ENCODE measurements at places on chromosomes 1 and 21.

- DNase-seq: no peak
Observed at GRCh38 chr1:244028701-244029100, 22.4 kb upstream of the ZBTB18 start.

GRCh38 chr1:16351456-16351993 is 755 bp downstream of the FBXO42 start:
- DNase-seq: no peak

GRCh38 chr21:43001316-43001715 is 27.0 kb downstream of the PKNOX1 start:
- DNase-seq: no peak

- DNase-seq: no peak
Observed at GRCh38 chr1:64476251-64476952, 6.5 kb downstream of the CACHD1 start.

DNA sequence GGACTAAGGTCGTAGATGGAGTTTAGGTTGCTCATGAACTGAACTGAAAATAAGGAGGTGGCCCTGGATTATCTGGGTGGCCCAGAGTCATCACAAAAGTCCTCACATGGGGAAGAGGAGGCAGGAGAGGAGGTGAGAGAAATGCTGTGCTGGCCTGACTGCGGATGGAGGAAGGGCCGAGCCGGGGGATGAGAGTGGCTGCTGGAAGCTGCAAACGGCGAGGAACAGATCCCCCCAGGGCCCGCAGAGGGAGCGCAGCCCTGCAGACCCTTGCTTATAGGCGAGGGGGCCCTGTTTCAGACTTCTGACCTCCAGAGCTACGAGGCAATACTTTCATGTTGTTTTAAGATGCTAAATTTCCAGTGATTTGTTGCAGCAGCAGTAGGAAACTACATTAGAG is 102.7 kb upstream of the C1orf174 start:
- no peak for DNase-seq

DNA sequence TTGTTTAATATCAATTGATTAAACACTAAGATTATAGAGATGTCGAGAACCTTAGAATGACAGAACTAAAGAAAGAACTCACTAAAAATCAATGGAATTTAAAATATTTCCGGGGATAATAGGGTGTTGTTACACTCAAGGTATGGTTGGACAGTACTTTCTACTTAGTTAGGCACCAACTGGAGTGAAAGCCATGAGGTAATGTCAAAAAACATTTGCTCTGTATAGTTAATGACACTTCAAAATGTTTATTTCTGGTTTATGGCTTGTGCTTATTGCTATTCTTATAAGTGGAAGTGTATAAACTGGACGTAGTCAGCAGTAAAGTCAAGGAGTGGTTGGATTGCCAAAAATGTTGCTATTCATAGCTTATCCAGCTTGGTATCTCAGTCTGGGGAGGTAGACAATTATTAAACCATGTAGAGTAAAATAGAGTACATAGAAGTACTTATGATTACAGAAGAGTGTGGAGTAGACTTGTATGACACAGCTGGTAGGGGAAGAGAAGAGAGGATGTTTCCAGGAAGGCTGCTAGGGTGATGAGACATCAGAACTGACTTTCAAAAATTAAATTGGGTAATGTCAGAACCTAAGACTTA is 56.5 kb upstream of the BMP8A start:
- no peak for DNase-seq

- DNase-seq: no peak
Observed at GRCh38 chr1:64163970-64164369, 39.5 kb upstream of the UBE2U start.

DNA sequence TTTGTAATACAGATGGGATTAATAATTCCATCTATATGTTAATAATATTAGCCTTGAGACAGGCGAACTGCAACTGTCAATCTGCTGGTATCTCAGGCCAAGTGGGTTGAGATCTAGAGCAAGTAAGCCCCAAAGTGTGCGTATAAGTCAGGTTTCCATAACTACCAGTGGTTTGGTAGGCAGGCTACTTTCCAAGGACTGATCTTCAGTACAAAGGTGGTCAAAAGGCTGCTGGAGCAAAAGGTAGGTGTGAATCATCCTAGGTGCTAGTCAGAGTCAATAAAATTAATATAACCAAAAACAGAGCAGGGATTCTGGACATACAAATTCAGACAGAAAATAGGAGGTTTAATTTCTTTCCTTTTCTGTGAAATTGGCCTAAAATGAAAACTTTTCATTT is 328.0 kb downstream of the TGFB2 start:
- DNase-seq: no peak

GRCh38 chr1:112460615-112461014 is 48.1 kb upstream of the WNT2B start:
- DNase-seq: no peak

GRCh38 chr1:93631626-93632365 is 49.8 kb downstream of the BCAR3 start:
- no peak for DNase-seq

- no peak for DNase-seq
Observed at GRCh38 chr1:230592848-230593414, 49.4 kb upstream of the COG2 start.

- no peak for DNase-seq
Observed at GRCh38 chr1:174800876-174801275, 198.9 kb upstream of the CACYBP start.

DNA sequence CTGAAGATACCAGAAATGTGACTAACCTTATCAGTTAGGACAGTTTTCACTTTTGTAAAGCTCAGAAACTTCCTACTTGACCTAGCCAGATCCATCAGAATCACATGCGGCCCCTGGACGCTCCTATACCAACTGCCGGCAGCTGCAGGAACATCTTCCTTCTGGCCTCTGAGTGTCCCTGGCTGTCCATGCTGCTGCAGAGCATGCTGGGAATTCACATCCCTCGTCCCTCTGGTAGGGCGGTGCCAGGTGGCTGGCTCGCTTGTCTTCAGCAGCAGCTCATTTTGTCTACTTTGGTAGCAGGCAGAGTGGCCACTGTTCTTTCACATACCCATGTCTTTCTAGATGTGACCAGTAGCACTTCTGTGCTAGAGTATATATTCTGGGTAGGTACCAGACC is 34.4 kb downstream of the HHAT start:
- no peak for DNase-seq

DNA sequence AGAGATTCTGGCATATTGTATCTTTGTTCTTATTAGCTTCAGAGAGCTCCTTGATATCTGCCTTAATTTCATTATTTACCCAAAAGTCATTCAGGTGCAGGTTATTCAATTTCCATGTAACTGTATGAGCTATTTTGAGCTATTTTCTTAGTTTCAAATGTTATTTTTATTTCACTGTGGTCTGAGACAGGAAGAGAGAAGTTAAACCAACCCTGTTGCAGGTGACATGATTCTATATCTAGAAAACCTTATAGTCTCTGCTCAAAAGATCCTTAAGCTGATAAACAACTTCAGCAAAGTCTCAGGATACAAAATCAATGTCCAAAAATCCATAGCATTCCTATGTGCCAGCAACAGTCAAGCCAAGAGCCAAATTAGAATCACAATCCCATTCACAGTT is 1644.0 kb upstream of the B3GALT2 start:
- no peak for DNase-seq

- no peak for DNase-seq
Observed at GRCh38 chr1:49346767-49347349, 570.2 kb upstream of the BEND5 start.

- DNase-seq: no peak
Observed at GRCh38 chr1:192866241-192866868, 57.5 kb downstream of the RGS2 start.

Data from CD4-positive, alpha-beta T cell treated with Interleukin-12 subunit alpha and Interleukin-12 subunit beta, for 1 hour (primary cell).